ENCODE measurements at places on chromosomes 12 and 14.

DNA sequence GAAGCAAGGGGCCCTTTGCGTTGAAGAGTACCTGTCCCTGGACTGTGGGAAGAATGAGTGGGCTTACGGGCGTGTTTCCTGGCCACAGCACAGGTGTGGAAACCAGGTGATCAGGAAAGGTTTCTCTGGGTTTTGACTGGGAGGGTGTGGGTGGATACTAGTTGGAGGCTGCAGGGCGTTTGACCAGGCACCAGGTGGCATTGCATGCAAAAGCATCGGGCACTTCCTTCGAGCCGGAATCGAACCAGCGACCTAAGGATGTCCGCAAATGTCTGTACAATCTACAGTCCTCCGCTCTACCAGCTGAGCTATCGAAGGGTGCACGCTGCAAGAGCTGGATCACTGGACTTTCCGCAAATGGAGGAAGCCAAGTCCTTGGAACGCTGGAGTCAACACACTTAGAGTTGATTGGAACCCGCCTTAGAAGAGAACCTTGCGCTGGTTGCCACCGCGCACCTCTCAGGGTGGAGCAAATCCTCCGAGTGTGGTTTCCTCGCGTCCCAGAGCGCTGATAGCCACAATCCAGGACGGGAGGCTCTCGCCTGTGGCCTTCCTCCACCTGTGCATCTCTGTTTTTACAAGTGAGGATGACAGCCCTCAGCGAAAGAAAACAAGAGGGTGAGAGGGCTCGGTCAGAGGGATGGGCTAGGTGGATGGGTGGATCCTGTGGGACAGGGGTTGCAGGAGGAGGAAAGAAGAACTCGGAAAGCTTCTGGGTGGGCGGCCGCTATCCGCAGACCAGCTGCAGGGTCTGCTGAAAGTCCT lies 21.2 kb upstream of the RNASE4 start:
- peak; percentile 58 for DNase-seq

- no peak for DNase-seq
Measured at GRCh38 chr12:62166525-62166924, 93.7 kb upstream of the USP15 start.

- no peak for DNase-seq
Measured at GRCh38 chr12:64680235-64680634, 69.9 kb downstream of the RASSF3 start.

DNA sequence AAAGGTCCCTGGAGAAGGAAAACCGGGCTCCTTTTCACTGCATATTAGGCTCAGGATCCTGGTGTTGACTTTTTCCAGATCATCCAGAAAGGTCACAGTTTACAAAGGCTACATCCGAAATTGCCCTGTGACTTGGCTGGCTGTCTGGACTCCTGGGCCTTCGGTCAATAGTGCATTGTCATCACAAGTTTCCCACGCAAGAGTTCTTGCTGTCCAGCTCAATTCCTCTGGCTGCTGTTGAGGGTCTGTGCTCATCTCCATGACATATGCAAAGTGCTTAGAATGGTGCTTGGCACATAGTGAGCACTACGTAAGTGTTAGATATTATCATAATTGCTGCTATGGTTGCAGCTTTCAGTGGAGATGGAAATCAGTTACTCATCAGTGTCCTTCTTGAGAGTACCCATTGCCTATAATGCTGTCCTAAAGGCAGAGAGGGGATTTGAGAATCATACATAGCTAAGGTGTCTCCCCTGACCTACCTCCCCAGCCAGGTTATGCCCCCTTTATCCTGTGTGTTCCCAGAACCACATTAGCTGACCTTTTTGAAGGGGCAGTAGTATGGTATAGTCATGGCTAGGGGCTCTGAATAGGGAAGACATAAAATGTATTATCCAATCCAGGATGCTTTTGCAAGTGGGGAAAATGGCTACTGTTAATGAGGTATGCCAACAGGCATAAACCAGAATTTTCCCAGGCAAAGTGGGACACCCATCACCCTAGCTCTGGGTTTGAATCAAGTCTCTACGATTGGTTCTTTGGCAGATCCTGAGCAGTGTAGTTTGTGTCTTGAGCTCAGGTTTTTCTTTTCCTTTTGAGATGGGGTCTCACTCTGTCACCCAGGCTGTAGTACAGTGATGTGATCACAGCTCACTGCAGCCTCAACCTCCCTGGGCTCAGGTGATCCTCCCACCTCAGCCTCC lies 132.0 kb upstream of the CCND2 start:
- DNase-seq: no peak

DNA sequence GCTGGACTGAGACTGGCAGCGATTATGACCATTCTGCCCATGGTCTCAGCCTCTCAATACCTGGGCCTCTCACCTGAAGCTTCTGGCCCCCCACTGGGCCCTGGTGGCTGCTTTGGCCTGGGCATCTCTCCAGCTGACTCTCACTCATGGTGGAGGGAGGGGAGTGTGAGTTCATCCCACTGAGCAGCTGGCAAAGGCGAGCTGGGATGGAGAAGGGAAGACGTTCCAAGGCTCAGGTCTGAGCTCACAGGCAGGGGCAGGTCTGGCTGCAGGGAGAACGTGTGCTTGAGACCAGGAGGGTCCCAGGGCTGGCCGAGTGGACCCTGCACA lies 103.5 kb downstream of the TMEM121 start:
- no peak for DNase-seq

- no peak for DNase-seq
Measured at GRCh38 chr14:64767215-64767964, 63.2 kb downstream of the PLEKHG3 start.

DNA sequence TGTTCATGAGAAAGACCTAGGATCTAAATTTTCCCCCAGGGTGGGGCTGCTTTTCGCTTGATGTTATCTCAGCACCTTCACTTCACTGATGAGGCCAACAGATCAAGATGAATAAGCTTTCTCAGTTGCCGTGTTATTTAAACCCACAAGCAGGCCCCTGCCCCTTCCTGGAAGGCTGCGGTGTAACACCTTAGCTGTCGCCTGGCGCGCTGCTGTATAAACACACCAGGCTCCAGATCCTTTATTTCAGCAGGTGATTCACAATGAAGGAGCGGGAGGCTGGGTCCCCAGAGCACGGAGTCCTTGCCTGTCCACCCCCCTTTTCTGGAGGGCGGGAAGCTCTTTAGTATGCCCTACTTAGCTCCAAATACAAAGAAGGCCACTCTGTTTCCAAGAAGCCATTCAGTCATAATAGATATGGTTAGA lies 515.4 kb downstream of the FUT8 start:
- peak; percentile 49 for DNase-seq

- no peak for DNase-seq
Measured at GRCh38 chr12:20474016-20474415, 105.7 kb downstream of the PDE3A start.

DNA sequence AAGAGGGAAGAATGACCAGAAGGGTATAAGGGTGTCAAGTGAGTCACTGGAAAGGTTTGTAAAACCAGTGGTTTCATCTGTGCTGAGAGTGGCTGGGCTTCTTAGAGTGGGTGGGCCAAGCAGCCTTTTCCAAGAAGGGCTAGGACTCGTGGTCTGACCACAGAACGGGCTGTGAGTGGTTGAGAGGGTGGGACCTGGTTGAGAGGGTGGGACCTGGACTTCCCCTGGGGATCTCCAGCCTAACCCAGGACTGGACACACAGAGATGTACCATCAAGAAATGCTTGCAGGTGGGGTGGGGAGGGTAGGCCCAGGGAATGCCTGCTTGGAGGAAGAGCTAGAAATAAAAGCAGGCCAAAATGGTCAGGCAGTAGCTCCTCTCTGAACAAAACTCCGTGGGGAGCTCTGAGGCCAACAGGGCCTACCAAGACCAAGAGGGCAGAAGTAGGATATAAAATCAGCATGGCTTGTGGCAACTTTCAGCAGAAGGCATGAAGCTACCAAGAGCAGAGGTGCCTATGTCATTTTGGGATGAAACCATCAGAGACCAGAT lies 140.5 kb downstream of the FOXN3 start:
- peak; percentile 52 for DNase-seq

DNA sequence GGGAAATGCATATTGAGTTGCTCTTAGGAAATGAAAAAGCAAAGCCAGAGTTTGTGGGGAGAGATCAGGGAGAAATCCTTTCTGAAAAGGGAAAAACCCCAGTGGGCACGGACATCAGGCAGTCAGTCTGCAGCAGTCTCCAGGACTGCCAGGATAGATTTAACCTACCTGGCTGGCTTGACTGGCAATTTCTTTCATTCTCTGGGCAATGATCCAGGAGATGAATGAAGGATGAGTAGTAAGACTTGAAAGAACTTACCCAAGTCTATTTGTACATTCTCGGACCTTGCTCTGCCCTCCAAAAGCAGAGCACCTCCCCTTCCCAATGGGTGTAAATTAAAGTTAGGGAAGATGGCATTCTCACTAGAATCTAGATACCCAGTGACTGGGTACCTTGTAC lies 42.9 kb downstream of the CMAS start:
- DNase-seq: no peak

DNA sequence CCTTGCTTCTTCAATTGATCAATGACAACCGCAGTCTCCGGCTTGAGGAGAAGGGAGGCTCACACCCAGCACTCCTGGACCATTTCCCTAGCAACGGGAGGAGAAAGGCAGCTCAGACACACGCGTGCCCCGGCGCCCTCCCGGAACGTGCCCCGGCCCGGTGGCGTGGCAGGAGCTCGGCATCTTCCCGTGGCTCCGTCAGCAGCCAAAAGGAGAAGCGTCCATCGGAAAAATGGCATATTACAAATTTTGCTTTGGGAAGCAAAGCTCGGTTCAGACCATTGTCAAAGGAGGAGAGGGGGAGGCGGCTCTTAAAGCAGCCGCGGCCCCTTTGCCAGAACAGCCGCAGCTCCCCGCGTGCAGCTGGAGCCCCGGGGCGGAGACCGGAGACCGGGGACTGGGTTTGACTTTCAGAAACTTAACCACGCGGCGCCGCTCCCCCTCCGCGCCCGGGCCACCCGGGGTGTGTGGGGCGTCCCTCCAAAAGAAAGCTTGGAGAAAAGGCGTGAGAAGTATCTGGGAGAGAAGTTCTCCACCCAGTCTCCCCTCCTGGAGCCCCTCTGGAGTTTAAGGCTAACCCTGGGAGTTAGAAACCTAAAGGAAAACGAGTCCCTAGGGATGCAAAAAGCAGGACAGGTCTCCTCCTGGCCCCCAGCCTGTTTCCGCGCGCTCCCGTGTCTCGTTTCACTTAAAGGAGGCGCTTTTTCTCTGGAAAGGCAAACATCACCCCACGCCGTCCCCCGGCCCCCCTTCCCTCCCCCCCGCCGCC lies 545 bp downstream of the PPFIA2 start:
- DNase-seq: no peak

DNA sequence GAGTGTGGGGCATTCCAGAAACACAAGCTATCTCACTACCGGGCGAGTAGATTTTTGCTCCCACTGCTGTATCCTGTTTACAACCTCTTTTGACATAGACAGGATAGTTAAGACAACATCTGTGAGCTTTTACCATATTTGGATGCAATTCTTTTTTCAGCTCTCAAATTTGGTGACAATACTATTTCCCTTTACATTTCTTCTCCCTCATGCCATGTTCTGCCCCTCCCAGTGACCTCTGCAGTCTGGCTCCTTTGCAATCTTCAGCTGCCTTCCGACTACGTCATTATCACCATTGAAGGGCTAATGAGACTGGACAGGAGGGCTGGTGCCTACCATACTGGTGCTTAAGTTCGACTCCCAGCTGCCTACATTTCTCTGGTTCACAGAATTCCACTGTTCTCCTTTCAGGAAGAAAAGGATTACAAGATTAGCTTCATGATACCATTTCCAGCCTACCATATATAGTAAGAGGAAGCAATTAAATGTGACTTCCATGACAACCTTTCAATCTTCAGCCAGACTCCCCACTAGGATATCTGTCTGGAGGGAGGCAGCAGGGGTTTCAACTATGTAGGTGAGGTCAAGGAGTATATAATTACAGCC lies 251.6 kb downstream of the PHLDA1 start:
- DNase-seq: no peak

- no peak for DNase-seq
Measured at GRCh38 chr12:12797794-12798152, 12.3 kb downstream of the APOLD1 start.

DNA sequence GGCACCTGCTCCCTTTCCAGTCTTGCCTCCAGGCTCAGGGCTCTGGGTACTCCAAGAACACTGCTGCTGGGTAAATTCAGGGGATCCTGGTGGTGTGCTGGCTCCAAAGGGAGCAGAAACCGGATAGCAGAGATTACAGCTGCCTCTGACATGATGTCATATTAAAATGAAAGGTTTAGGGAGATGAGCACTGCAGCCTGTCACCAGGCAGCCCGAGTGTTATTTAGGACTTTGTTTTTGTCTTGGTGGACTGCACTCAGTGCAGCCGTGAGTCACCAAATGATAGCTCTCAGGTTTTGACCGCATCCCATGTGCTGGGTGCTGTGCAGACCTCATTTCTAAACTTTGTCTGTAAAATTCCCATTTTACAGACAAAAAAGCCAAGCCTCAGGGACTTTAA lies 266.0 kb upstream of the CRY1 start:
- no peak for DNase-seq

GRCh38 chr12:102043928-102044327 lies 17.9 kb downstream of the WASHC3 start:
- no peak for DNase-seq

DNA sequence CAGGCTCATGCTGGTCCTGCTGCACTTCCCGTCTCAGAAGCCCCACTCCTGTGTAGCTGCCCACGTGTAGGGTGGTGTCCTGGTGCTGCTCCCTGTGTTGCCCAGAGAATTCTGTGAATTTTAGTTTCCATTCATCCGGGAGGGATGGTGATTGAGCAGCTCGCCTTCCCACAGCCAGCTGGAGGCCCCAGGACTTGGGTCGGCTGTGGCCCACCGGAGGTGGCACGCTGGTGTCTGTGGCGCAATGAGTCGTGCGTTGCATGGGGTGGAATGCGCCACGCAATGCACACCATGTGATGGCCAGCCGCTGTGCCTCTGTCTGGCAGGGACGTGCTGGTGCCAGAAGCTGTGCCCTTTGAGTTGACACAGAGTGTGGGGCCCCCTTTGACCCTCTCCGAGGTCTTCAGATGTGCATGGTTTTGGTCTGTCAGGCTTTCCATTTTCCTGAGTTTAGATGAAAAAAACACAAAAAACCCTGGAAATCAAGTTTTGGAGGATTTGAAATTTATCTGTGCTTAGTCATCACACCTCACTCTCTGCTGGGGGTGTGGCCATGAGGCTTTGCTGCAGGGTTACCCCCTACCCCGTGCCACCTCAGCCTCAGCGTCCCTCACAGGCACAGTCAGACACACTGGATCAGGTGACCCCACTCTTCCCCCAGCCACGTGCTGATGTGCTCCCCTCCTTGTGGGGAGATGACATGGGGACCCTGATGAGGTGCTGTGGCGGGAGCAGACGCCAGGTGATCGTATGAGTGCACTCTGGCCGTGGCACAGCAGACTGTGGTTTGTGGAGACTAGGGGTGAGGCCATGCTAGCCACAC lies 64.6 kb downstream of the EP400 start:
- DNase-seq: no peak

GRCh38 chr12:91901381-91902074 lies 244.1 kb downstream of the BTG1 start:
- DNase-seq: no peak

DNA sequence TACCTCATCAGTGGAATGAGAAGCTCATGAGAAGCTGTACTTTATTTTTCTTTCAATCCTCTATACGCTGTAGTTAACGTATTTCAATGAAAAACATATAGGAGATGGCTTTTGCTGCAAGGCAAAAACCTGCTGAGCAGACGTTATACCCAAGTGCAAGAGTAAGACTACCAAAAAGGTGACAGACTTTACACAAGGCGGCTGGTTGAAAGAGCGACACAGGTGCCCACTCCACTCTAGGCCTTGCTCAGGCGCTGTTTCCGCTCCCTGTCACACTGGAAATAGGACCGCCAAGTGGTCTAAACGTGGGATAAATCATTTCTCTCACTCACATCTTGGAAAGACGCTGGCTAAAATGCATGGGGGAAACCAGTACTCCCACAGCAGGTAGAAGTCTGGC lies 54.5 kb downstream of the PPP2R5C start:
- DNase-seq: no peak

- no peak for DNase-seq
Measured at GRCh38 chr12:49553512-49554088, 14.3 kb downstream of the MCRS1 start.

Data from activated CD4-positive, alpha-beta T cell treated with anti-CD3 and anti-CD28 coated beads, Interleukin-2, amount 50 U/mL, for 24 hours (primary cell).